ENCODE measurements at places on chromosomes 1 and 21.

DNA sequence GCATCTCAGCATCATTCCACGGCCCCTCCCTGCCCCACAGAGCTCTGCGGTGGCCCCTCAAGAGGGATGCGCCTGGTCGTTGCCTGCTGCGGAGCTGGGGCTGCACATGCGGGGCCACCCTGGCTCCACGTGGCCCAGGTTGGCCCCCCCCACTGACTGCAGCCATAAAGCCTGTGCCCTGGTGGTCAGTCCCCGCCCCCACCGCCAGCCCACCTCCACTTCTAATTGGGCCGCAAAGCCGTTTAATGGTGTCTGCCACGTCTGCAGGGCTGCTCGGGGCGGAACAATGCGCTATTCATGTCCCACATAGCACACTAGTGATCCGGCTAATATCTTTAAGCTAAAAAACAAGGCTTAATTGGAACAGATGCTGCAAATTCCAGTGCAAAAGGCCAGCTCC, 33.5 kb upstream of the ACTRT2 start:
- no peak for DNase-seq

GRCh38 chr1:93704052-93704451, 22.4 kb upstream of the BCAR3 start:
- DNase-seq, result no peak

- DNase-seq, result no peak
Measured at GRCh38 chr1:83026745-83027144, 972.2 kb downstream of the TTLL7 start.

DNA sequence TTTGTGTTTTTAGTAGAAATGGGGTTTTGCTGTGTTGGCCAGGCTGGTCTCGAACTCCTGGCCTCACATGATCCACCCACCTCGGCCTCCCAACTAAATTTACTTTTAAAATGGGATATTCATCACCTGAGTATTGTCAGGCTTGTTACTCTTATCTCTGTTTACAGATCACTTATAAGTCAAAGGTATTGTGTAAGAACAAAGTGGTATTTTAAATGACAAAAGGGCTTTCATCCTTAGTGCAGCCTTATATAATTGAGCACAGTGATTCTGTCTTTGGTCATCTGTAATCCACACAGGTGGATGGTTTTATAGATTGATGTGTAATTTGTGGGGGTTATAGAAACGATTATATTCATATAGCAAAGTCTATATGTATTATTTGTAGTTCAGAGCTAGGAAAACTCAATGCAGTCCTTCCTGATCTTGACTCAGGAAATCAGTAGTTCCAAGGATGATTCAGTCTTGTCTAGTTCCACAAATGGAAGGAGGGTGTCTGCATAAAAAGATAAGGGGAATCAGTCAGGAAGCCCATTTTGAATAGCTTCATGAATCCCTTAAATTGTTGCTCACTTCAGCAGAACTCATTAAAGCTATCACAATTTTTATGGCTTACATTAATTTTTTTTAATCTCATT, 34.6 kb downstream of the STXBP3 start:
- DNase-seq, result no peak

DNA sequence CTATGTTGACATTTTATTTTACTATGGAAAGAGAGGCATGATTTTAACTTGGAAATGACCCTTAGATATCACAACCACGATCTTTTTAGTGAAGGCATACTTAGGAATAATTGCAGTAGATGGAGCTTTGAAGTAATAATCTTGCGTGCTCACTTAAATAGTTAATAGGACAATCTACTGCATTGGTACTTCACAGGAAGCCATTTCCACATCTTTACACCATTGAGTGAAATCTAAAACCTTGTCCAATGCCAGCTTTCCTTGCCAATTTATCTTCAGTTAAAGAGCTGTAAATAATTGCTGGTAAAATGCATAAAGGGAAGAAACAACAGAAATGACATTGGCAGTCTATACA, 586.3 kb downstream of the ADGRL2 start:
- DNase-seq, result no peak

DNA sequence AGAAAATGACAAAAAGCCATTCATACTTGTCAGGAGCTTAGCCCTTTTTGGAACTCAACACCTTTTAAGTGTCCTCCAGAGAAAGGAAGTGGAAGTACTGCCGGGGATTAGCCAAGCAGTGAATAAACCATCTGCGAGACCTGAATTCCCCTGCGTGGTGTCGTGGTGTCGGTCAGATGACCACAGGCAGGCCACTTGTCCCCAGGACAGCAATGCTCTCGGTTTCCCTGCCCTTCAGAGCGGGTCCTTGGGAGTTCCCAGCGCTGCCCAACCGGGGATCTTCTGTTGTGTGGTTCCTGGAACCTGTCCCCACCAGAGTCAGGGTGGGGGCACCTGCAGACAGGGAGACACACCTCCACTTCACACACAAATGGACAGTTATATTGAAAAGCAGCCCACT, 9.2 kb downstream of the GPR157 start:
- no peak for DNase-seq

GRCh38 chr1:180862305-180862704, 50.4 kb upstream of the KIAA1614 start:
- no peak for DNase-seq

DNA sequence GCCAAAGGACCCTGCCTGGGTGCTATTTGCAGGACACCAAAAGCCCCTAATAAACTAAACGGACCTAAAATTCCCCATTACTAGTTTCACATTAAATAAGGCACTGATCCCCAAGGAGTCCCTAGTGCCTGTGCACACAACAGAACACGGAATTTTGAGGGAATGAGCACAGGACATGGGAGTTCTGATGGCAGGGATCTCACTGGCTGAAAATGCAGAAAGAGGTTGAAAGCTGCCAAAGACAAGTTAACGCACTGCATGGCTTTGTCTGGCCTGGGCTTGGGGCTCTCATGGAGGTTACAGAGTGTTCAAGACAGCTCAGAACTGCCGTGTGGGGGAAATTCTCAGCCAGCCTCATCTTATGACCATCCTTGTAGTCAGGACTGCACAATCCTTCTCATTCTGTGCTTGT, 15.6 kb upstream of the ATP1B1 start:
- DNase-seq, result no peak
